ENCODE measurements at places on chromosomes 16 and 17.

DNA sequence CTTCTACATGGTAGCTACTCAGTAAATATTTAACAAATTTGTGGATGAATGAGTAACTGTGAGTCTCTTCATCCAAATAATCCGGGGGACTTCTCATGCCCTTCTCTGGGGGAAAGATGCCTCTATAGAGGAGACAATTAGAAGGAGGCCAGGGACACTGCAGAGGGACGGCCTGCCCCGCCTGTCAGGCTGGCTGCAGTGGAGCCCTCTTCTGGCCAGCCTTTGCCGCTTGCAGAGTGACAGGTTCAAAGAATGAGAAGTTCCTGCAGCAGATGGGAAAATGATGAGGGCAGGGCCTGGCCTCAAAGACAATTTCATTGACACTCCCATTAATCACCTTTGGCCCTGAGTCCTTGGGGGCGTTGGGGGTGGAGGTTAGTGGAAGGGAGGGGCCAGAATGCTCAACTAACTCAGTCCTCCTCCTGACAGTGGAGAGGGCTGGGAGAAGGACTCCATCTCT, 339.0 kb downstream of the MAF start:
- no peak for DNase-seq

GRCh38 chr17:9635340-9635739, 10.0 kb upstream of the USP43 start:
- no peak for DNase-seq

DNA sequence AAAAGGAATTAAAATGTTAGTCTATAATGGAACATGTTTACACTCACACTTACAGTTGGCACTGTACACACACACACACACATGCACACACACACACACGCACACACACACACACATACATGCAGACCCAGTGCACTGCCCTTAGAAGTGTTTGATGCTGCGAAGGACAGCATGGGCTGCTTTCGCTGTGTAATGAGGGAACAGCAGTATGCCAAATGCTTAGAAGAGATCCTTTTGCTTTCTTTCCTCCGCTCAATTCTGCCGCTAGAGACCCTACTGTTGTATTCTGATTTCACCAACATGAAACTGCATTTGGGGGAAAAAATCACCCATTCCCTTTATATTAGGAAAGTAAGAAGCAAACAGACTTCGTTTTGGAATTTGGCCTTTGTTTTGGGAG, 217.9 kb downstream of the ENGASE start:
- no peak for DNase-seq

DNA sequence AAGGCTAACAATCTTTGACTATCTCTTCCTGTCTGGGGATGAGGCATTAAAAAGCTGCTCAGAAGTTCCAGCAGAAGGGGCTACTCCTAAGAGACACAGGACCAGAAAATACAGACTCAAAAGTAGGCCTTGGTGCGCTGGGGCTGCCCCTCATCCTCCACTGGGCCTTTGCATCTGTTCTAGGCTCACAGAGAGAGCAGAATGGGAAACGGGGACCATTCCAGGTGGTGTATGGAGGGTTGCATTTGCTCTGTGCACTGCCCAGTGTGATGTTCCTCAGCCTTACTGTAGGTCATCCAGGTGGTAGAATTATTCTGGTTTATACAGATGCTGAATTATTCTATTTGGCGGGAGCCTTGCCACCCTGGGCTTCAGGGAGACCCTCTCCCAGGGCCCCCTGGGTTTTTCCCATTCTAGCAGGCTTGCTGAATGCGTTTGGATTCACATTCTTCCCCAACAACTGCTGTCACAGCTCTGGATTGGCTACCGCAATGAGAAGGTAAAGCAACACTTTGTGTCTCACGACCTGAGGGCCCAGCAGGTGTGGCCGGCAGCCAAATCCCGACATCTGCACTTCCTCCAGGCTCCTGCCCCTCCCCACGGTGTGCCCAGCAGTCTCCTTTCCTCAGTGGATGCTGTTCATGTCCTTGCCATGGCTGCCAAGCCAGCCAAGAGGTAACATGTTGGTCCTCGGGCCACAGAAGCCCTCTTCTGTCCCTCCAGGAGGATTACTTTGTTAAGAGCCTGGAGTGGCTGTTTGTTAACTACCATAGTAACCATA, 25.0 kb upstream of the ZNHIT3 start:
- no peak for DNase-seq

- no peak for DNase-seq
Observed at GRCh38 chr16:2085669-2086068, 37.9 kb downstream of the TSC2 start.

DNA sequence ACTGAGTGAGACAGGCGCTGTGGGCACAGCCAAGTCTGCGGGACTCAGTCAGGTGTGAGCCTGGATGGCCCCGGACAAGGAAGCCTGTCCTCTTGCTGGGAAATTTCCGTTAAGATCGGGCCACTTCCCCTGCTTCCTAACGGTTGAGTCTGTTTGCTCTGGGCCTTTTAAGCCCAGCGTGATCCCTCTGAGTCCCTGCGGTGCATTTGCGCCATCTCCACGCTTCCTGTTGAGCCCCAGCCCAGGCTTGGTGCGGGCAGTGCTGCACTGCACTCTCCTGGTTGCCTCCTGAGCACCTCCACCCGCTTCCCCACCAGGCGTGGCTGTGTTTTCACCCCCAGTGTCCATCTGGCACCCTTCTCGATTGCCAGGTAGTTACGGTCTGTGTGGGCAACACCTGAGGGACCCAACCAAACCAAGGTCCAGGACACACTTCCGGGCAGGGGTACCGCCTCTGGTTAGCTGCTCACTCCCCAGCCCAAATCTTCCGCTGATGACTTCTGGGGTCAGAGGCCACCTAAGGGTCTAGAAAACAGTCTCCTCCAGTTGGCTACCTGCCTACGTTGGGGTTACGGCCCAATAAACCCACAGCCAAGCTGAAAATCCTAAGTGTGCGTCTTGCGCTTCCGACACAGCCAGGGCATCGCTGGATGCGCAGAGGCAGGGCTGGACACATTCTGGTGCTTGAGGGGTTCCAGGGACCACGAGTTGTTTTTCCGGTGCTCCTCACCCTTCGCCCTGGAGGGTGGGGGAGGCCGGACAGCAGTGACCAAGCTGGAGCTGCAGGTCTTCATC, 1.4 kb upstream of the SLC25A10 start:
- DNase-seq = no peak

GRCh38 chr17:17050346-17051345, 8.4 kb downstream of the MPRIP start:
- DNase-seq = no peak

DNA sequence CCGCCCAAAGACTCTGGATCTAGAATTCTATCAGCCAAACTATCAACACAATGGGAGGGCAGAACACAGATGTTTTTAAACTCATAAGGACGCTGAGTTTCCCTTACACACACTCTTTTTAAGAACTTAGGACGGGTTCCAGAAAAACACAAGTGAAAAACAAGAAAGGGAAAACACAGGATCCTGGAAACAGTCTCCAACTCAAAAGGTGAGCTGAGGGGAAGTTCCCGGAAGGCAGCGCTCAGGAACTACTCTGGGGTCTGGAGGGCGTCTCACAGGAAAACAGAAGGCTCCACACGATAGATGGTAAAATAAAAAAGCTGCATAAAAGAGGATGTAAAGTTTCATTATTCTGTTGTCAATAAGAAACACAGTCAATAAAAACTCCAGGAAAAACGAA, 80.2 kb upstream of the DOC2B start:
- DNase-seq = no peak

DNA sequence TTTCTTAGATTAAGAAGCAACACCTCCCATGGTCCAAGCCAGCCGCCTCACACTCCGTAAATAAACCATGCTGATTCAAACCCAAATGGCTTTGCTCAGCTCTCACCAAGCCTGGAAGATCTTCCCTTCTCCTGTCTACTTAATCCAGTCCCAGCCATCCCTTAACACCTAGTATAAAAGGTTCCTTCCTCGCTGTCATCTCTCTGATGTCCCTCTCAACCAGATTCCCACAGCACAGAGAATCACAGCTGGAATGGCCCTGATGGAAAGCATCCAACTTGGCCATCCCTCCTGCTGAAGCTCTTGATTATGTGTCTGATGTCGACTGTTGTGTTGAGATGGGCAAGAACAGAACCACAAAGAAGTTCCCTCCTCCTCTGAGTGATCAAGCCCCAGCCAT, 50.6 kb upstream of the ADCY9 start:
- DNase-seq = no peak

GRCh38 chr16:74029115-74029792, 267.4 kb upstream of the PSMD7 start:
- no peak for DNase-seq

DNA sequence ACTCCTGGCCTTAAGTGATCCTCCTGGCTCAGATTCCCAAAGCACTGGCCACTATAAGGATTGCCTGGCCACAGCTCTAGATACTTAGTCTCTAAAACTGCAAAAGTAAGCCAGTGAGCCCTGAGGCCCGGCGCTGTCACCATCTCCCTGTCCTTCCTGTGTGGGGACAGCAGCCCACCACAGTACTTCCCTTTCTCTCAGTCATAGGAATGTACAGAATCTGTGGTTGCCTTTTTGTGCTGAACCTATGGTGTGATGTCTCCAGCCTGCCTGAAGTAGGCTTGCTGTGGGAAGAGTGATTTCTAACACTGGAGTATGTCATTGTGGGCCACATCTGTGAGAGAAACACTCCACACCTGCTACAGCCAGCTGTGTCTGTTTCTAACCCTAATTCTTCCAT, 24.7 kb downstream of the NTAN1 start:
- no peak for DNase-seq

- no peak for DNase-seq
Observed at GRCh38 chr17:52120465-52120864, 38.0 kb downstream of the CA10 start.

- no peak for DNase-seq
Observed at GRCh38 chr16:11250091-11250785, 5.8 kb downstream of the SOCS1 start.

- DNase-seq = no peak
Observed at GRCh38 chr17:37024181-37024637, 75.5 kb downstream of the AATF start.

DNA sequence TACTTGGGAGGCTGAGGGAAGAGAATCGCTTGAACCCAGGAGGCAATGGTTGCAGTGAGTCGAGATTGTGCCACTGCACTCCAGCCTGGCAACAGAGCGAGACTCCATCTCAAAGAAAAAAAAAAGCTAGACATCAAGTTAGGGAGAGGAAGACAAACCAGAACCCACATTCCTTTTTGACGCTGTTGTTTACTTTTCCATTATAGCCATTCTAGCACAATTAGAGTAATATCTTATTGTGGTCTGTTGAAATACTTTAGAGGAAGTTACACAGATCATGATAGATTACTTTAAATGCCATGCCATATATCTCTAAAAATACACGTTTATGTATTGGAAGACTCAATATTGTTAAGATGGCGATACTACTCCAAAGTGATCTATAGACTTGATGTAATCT, 16.5 kb upstream of the ABCC1 start:
- no peak for DNase-seq

DNA sequence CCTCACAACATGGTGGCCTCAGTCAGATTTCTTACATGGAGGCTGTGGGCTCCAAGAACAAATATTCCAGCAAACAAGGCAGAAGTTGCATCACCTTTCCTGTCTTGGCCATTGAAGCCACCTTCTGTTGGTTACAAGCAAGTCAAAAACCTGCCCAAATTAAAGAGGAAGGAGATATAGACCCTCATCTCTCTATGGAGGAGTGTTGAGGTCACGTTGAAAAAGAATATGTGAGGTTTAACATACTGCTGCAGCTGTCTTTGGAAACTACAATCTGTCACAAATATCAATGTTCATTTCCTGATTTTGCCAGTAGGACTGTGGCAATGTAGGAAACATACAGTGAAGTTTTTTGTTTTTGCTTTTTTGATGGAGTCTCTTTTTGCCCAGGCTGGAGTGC, 211.4 kb downstream of the COPRS start:
- DNase-seq = no peak

- no peak for DNase-seq
Observed at GRCh38 chr17:60163108-60163784, 13.5 kb downstream of the CA4 start.

DNA sequence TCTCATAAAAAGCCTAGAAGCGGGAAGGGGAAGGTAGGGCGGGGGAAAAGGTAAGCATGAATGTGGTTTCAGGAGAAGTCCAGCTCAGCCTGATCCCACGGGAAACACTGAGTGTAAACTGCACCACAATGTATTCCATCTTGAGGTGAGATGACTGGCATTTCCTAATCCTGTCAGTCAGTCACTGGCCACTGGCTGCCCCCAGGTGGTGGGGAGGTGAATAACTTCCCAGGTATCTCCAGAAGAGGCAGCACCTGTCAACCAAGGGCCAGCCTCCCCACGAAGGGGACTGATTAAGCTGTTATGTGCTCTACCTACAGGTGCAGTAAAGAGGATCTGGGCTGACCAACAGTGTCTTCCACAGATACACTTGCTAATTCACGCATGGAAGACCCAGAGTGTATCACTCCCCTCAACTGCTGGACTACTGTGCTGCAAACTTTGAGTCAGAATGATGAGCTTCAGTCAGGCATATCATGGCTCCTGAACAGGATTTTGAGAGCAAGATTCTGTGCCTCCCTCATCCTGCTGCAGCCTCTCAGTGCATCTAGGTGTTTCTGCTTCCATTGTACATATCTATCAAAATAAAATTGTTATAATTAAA, 108.5 kb upstream of the CCL2 start:
- DNase-seq = peak; percentile 57

GRCh38 chr17:29847527-29848400, 82.3 kb downstream of the SSH2 start:
- no peak for DNase-seq

DNA sequence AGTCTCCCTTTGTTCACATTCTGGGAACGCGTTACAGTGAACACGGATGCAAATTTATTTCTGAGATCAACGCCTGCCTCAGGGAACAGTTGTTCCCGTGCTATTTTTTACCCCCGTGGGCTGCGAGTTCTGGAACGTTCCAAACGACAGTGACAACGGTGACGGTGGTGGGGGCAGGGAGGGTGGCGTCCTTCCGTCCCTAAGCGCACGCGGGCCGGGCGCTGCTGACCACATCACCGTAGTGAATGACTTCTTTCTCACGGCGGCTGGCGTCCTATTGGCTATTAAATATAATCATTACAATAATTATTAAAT, 45.1 kb upstream of the SSTR5 start:
- no peak for DNase-seq

GRCh38 chr16:4979736-4980660, 21.9 kb downstream of the SEC14L5 start:
- no peak for DNase-seq

- DNase-seq = no peak
Observed at GRCh38 chr16:27841061-27841801, 222.3 kb downstream of the GSG1L start.

GRCh38 chr17:82729479-82730260, 5.7 kb upstream of the FN3K start:
- no peak for DNase-seq

All from stimulated activated CD4-positive, alpha-beta T cell treated with anti-CD3 and anti-CD28 coated beads, Interleukin-12 subunit alpha, Interleukin-12 subunit beta, amount 100 ng/mL, for 24 hours (primary cell).